ENCODE measurements at places on chromosomes 1 and 21.

DNA sequence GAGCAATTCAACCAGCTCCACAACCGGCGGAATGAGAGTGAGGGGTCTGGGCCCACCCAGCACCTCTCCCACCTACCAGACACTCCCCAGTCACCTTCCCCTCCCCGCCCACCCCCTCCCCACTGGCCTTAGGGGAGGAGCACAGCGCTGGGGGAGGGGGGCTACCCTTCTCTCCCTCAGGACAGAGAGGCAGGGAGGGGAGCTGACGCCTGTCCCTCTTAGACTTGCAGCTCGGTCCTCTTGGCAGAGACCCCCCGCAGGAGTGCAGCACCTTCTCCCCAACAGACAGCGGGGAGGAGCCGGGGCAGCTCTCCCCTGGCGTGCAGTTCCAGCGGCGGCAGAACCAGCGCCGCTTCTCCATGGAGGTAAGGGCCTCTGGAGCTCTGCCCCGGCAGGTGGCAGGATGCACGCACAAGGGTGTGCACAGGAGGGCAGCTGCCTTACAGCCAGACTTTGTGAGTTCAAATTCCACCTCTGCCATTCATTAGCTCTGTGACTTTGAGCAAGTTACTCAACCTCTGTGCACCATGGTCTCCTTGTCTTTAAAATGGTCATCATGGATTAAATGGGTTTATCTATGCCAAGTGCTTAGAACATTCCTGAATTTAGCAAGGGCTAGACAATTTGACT lies 18.9 kb downstream of the CDK18 start:
- no peak for DNase-seq

DNA sequence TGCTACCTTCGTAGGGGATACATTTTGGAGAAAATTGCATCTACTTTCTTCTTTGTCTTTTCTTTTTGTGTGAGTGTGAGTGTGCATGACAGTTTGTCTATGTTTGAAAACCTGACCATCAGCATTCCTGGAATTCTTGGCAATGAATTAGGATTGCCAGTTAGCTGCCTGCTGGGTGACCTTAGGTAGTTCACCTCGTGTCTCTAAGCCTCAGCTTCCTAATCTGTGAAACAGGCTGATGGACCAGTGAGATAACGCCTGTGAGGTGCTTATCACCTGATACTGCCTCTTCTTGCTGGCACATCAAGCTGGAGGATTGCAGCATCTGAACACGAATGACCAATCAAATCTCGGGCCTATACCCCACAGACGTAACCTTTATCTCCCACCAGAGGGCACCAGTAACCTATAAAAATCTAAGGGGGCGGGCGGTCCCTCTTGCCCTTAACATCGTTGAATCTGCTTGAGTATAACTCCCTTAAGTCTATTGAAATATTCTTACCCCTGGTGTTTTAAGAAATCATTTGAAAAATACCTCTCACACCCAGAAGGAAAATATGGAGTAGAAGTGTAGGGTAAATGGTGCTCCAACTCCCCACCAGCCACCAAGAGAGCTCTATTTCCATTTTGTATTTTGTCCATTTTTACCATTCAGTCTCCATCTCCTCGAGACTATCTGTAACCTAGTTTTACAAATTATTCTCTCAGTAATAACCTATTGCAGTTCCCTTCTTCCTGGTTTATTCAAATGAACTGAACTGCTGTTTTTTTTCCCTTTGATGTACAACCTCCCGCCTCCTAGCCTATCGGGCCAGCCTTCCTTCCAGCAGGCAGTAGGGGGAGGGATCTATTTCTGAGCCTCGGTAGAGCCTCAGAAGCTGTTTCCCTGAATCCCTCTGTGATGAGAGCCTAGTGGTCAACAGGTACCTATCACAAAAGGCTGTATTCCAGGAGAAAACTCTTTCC lies 49.7 kb downstream of the MDM4 start:
- DNase-seq, result peak; percentile 72

GRCh38 chr1:99281105-99281504 lies 16.8 kb downstream of the PLPPR4 start:
- DNase-seq, result no peak

- no peak for DNase-seq
Observed at GRCh38 chr1:222334026-222334680, 213.8 kb downstream of the HHIPL2 start.

DNA sequence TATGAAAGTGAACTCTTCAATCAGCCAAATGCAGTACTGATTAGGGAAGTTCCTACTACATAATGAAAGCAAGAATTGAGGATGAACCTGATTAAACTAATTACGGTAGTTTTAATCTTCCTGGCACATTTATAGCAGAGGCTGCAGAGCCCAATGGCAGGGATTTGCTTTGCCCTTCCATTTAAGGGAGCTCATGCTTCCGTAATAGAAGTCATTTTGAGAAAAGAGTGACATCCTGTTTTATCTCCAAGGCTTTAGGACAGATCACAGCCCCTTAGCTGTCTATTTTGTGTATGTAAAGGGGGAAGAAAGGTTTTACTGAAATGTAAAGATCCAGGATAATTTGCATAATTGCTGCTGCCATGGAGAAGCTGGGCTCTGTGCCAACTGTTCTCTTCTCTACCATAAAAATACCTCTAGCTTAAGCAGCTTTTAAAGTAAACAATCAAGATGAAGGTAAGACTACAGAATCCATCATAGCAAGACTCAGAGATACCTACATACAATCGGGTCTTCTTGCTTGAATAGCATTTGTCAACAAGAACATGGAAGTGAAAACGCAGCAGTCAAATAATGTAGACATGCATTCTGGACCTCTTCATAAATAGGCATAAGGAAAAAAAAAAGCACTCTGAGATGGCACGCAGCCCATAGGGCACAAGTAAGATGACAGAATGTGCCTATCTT lies 62.5 kb downstream of the ASH1L start:
- peak; percentile 50 for DNase-seq

DNA sequence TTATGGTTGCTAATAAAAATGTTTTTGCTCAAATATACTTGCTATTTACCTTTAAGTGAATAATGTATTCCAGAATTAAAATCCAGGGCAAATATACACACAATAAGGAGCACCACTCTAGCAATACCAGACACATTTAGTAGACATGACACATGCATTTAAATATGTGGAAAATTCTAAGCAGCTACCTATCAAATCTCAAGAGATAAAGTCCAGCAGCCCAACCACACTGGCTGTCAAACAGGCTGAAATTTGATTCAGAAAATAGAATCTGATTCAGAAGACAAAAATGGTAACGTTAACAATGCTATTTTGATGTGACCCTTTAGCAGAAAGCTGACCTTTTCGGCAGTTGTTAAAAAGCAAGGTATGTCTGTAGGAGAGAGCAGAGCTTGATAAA lies 42.3 kb downstream of the PLEKHO1 start:
- no peak for DNase-seq

- DNase-seq, result no peak
Observed at GRCh38 chr1:227451954-227452353, 111.4 kb upstream of the ZNF678 start.

- no peak for DNase-seq
Observed at GRCh38 chr21:39385299-39386145, 36.6 kb upstream of the HMGN1 start.

DNA sequence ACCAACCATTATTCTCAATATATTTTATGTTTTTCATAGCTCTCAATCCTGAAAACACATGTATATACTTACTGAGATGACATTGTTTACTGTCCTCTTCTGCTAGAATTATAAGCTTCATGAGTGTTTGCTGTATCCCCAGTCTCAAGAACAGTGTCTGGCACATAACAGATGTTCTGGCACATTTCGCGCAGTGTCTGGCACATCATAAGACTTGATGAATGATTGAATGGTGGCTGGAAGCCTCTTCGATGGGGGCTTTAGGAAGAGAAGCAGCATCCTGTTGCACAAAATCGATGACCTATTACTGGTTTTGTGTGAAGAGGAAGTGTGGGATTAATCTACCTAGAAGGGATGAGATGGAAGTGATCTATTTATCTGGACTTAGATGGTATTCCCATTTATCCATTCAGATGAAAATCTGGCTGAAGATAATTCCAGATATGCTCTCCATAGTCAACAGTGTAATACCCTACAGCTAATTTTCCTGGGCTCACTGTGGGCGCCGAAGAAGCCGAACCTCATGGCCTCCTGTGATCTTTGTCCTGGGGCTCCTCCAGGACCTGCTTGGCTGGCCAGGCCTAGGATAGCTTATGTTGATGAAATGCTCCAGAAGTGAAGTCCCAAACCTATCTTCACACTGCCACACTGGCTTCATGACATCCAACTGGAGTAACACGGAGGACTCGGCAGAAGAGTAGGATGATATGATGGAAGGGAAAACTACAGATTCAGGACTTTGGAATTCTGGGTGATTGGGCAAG lies 26.5 kb downstream of the CD34 start:
- no peak for DNase-seq

DNA sequence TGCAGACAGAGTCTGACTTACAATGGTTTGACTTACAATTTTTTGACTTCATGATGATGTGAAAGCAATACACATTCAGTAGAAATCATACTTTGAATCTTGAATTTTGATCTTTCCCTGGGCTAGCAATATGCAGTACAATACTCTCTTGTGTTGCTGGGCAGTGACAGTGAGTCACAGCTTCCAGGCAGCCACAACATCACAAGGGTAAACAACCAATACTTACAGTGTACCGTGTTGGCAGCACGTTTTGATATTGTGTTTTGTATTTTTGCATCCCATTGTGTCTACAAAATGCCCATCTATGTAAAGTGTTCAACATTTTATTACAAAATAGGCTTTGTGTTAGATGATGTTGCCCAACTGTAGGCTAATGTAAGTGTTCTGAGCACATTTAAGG lies 150.9 kb downstream of the NTMT2 start:
- DNase-seq, result no peak

- DNase-seq, result no peak
Observed at GRCh38 chr1:179053486-179053885, 27.8 kb downstream of the FAM20B start.

GRCh38 chr1:172148707-172149106 lies 271.8 kb upstream of the C1orf105 start:
- no peak for DNase-seq

DNA sequence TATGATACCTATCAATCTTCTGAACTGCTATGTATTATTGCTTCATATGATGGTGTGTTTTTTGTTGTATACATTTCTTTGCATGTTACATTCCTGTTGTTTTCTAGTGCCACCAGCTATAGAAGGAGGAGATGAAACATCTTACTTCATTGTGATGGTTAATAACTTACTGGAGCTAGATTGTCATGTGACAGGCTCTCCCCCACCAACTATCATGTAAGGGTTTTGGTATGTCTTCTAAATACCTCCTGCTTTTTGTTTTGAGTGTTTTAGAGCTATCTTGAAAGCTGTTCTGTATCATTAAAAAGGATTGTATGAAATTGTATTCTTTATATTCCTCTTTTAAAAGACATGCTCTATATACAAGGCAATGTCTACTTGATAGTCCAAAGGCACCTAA lies 282.7 kb downstream of the HMCN1 start:
- DNase-seq, result no peak

DNA sequence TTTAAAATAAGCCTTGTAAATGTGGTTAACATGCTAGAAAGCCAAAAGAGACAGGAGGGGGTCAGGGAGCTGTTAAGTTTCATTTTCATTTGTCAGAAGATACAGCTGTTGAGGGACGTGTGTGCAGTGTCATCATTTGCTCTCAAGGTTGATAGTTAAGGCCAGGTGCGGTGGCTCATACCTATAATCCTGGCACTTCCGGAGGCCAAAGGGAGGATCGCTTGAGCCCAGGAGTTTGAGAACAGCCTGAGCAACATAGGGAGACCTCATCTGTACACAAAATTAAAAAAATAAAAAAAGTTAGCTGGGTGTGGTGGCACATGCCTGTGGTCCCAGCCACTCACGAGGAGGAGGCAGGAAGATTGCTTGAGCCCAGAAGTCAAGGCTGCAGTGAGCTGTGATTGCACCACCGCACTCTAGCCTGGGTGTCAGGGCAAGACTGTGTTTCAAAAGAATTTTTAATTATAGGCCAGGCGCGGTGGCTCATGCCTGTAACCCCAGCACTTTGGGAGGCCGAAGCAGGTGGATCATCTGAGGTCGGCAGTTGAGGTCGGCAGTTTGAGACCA lies 22.7 kb downstream of the ZBTB8OS start:
- DNase-seq, result no peak

Data from NCI-H1436 treated with DMSO at 0.1 percent for 48 hours (cell line).